ENCODE measurements at places on chromosomes 12 and 14.

- DNase-seq: no peak
Observed at GRCh38 chr14:70558356-70558755, 23.6 kb upstream of the ADAM20 start.

GRCh38 chr12:47652521-47653234 is 53.2 kb downstream of the RPAP3 start:
- no peak for DNase-seq

DNA sequence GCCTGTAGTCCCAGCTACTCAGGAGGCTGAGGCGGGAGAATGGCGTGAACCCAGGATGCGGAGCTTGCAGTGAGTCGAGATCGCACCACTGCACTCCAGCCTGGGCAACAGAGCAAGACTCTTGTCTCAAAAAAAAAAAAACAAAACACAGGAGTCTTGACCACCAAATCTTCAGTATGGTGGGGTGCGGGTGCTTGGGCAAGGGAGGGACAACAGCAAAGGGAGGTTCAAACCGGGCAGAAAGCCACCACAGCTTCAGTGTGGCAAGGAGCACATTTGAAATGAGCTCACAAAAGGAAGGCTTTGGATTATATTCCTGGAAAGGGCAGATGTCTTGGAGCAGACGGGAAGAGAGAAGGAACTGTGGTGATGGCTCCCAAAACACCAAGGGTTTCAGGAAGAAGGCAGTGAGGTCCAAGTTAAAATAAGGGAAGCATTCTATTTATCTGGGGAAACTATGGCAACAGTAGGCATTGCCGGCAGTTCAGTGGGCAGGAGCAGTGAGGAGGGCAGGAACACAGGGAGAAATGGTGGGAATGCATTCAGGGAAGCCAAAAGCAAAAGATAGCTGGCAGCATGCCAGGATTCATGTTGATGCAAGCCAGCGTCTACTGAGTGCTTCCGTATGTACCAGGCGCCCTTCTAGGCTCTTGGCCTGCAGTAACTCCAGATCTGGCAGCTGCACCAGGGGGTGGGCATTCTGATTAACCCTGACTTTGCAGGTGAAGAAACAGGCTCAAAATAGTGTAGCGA is 51.0 kb upstream of the SRSF5 start:
- peak; percentile 85 for DNase-seq

DNA sequence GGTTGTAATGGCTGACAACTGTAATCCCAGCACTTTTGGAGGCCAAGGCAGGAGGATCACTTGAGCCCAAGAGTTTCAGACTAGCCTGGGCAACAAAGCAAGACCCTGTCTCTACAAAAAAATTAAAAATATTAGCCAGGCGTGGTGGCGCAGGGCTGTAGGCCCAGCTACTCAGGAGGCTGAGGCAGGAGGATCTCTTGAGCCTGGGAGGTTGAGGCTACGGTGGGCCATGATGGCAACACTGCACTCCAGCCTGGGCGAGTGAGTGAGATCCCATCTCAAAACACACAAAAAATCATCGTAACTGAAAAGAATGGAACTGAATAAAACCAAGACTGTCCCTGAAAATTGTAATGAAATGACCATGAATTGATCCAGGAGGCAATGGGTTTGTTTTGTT is 6.1 kb downstream of the CAMKK2 start:
- no peak for DNase-seq

DNA sequence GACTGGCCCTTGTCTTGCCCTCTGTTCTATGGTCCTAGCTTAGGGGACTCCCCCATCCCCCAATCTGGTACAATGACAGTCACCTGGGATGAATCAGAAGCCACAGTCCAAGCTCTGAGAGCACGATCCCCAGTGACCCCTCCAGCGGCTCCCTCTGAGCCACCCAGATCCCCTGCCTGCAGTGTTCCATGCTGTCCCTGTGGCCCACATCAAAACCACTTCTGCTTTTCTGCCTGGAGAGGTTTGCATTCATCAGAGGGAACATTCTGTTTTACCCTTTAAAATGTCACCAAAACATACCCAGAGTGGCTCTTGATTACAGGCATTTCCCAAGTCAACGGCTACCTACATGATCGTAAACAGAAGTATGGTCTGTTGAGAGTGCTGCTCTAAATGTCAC is 47.5 kb downstream of the NOS1 start:
- DNase-seq: no peak

GRCh38 chr12:82818271-82819035 is 131.7 kb downstream of the TMTC2 start:
- DNase-seq: no peak

- no peak for DNase-seq
Observed at GRCh38 chr12:128534906-128535305, 267.9 kb downstream of the TMEM132C start.

DNA sequence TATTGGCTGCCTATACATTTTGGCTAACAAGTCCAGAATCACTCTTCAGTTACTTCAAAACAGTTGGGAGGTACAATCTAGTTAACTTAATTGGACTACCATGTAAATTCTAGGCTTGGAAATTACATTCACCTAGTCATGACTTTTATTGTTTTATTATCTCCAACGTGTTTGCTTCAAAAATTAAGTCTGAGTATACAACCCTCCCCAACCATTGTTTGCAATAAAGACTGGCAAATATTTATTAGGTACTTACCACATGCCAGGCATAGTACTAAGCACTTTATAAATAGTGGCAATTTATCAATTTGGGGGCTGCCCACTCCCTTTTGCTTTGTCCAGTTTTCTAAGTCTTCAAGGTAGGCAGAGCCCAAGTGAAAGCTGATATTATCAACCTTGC is 30.3 kb downstream of the TXNDC16 start:
- DNase-seq: no peak

Data from ureter (tissue), 1 donor.